ENCODE measurements at places on chromosomes 2 and 18.

- no peak for DNase-seq
These were observed 1.1 kb upstream of the LINC00305 start for GRCh38 chr18:64149916-64150438.

- peak; percentile 84 for DNase-seq
These were observed 171.2 kb downstream of the ACOXL start for GRCh38 chr2:110903548-110903947.

DNA sequence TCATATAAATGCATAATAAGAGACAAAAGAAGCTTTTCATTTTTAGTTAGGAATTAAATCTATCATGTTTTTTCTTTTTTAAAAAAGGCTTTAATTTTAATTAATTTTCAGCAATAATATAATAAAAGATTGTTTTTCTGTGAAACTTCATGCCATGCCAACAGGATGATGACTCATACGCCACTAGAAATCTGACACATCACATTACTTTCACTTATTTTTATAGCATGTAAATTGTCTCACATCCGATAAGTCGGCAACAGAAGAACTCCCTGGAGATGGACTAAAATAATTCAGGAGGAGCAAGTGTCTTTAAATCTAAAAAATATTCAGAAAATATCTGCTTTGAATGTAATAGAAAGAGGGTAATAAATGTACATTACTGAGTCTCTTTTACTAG lies 1024.2 kb upstream of the ACVR2A start:
- no peak for DNase-seq

DNA sequence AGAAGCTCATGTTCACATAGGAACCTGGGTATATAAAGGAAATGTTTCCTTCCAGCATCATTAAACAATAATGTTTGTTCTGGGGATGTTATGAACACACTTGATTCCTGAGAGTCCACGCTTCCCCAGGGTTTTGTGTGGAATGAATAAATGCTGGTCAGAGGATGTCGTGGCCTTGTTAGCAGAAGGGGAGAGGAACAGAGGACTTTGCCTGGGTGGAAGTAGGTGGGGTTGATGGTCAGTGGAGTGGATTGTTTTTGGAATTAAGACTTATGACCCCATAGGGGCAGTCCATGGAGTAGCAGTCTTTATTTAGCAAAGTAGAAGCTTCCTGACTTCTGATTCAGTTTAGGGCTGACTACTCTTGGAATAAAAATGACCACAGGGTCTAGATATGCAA lies 139.6 kb downstream of the MYO1B start:
- DNase-seq, result no peak
